Activated T-helper 17 cell treated with anti-CD3 and anti-CD28 coated beads, Interleukin-2, amount 50 U/mL, for 72 hours (primary cell): ENCODE measurements at places on chromosomes 16 and 17. TPM values are rescaled to one million over a fixed set of nuclear protein-coding genes. Genes with fewer than 3 reads are reported as not detected.

DNA sequence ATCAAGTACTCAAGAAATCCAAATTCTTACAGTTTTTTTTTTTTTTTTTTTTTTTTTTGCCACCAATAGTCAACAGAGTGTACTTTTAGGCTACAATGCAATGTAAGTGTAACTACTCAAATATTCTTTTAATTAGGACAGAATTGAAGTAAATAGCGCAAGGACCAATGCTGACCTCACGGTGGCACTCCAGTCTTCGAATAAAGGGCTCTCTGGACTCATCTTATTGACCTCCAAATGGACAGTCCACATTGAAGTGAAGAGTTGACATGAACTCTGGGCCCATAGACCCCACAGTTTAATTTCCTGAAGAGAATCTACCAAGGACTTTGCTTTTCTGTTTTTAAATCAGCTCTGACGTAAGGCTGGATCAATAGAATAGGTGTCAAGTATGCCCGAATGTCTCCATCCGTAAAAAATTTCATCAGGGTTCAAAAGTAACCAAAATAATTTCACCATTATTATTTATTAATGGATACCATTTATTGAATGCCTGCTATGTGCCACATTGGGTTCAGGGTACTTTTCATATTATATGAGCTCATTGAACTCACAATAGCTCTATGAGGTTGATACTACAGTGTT is 7.3 kb upstream of the DDX52 start:
- no peak for ATAC-seq

DNA sequence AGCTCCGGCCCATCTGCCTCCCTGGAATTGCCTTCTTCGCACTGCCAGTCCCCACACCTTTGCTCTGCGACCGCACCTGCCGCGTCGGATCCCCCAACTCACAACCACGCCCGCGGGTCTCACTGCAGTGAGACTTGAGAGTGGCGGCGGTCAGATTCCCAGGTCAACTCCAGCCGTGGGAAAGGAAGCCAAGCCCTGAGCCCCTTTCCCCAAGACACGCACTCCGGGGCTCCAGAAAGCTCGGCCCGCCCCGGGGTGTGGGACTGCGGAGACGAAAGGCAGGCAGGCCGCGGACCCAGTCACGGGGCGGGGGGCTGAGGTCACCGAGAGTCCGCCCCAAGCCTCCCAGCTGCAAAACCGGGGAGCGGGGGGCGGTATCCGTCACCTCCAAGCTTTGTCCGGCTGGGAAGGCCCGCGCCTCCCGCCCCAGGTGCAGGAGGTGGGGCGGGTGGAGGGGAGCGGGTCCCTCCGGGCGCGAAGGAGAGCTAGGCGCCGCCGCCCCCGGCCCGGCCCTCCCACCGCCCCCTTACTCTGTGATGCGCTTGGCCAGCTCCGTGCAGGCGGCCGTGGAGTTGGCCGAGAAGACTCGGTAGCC is 615 bp downstream of the PRPSAP1 start:
- ATAC-seq: peak; percentile 22

- ATAC-seq: no peak
These were observed 129.0 kb downstream of the CDH13 start for GRCh38 chr16:82755570-82756282.

- no peak for ATAC-seq
These were observed 34.5 kb upstream of the TMC5 start for GRCh38 chr16:19382887-19383816.

DNA sequence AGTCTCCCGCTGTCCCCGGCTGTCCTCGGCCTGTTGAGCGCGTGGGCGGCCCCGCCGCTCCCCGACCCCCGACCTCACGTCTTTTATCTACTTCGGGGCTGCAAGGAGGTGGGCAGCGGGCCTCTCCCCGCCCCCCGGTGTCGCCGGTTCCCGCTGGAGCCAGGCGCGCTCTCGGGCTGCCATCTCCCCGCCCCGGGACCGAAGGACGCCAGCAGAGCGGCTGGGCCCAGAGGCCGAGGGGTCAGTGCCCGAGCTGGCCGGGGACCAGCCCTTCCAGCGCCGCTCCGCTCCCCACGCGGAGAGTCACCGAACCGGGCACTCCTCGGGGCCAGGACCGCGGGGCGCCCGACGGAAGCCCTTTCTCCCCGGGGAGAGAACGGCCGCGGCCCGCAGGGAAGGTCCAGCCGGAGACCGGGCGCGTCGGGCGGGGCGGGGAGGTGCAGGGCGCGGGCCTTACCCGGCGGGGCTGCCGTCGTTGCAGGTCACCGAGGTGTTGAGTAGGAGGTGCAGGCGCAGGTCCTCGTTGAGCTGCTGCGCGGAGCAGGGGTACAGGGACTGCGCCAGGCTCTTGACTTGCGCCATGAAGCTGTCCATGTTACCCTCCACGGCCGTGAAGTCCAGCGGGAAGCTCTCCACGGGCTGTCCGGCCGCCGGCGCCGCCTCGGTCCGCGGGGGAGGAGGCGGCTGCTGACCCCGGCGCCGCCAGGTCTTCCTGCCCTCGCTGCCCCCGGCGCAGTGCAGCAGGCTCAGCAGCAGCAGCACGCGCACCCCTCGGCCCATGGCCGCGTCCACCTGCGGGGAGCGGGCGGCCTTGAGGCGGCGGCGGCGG is 643 bp downstream of the NOTUM start:
- ATAC-seq: peak; percentile 15

DNA sequence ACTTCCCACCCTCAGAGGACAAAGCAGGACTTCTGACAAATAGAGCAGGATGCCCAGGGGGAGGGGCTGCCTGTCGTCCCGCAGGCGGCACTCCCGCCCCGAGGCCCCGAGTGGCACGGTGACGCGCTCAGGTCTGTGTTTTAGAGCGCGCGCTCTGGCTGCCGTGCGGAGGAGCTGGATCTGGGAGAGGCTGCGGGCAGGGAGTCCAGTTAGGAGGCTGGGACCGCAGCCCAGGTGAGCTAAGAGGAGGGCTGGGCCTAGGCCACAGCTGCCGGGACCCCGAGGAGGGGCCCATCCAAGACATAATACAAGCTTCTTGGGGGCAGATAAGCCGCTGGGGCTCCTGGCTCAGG is 6.4 kb downstream of the DOC2A start:
- ATAC-seq: no peak

DNA sequence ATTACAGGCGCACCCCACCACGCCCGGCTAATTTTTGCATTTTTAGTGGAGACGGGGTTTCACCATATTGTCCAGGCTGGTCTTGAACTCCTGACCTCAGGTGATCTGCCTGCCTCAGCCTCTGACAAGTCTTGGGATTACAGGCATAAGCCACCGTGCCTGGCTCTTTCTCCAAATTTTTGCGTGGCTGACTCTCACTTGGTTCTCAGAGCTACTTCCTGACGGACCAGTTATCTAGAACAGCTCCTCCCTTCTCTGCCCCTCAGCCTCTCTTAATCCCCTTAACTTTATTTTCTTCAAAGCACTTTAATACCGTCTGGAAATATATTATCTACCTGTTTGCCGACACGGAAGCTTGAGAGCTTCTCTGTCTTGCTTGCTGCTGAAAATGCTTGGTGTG is 4.2 kb downstream of the YPEL2 start:
- no peak for ATAC-seq

- no peak for ATAC-seq
These were observed 119.0 kb downstream of the SPECC1 start for GRCh38 chr17:20128036-20128667.

- no peak for ATAC-seq
These were observed 13.1 kb upstream of the SPECC1 start for GRCh38 chr17:19996086-19996485.

DNA sequence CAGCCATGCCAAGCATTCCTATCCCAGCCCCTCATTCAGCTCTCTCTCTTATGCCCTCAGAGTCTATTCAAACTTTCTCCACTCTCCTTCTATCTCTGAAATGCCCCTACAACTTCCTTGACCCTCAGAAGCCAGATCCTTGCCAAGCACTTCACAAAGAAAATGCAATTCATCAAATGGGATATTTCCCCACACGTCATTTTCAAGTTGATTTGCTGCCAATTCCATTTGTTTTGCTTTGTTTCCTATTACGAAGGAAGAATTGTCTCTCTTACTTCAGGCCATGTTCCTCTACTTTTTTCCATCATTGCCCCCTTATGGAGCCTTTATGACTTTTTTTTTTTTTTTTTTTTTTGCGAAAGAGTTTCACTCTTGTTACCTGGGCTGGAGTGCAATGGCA is 9.2 kb upstream of the ALOX12 start:
- ATAC-seq: no peak

- no peak for ATAC-seq
These were observed 9.9 kb upstream of the GUCY2D start for GRCh38 chr17:7992516-7992915.

PYDC1 gene
- total RNA-seq: not detected

KRTAP4-4 gene
- total RNA-seq: not detected

ELMO3 gene
- 6.6 TPM for total RNA-seq

EME1 gene
- total RNA-seq: 20.8 TPM
